Activated naive CD8-positive, alpha-beta T cell treated with anti-CD3 and anti-CD28 coated beads, Interleukin-2, amount 10 ng/mL, durations not matched to agents 7 days and 5 days (primary cell): ENCODE measurements at places on chromosomes 7 and 10. TPM values are rescaled to one million over a fixed set of nuclear protein-coding genes. Genes with fewer than 3 reads are reported as not detected.

DDIT4 gene
- 159 TPM for total RNA-seq

IGF2BP3 gene
- 0.37 TPM for total RNA-seq

SGCE gene
- total RNA-seq: 1.9 TPM

HPSE2 gene
- 0.14 TPM for total RNA-seq

POMZP3 gene
- 12.7 TPM for total RNA-seq

ADARB2 gene
- total RNA-seq: 0.28 TPM

MMD2 gene
- not detected for total RNA-seq

ADAM12 gene
- total RNA-seq: 0.17 TPM

MPP7 gene
- 24.2 TPM for total RNA-seq

UPK3BL2 gene
- total RNA-seq: 20.7 TPM

CLCN1 gene
- 0.08 TPM for total RNA-seq

TPK1 gene
- 21.0 TPM for total RNA-seq

LAMB1 gene
- total RNA-seq: not detected

NACAD gene
- 0.11 TPM for total RNA-seq

ZNF786 gene
- 9.5 TPM for total RNA-seq

ANKRD61 gene
- total RNA-seq: not detected

UPK3B gene
- total RNA-seq: 2.1 TPM

NYAP1 gene
- 0.54 TPM for total RNA-seq

SPDYE2 gene
- 0.28 TPM for total RNA-seq

MMRN2 gene
- not detected for total RNA-seq

PKD2L1 gene
- total RNA-seq: not detected

HMX3 gene
- not detected for total RNA-seq

EEPD1 gene
- 2.0 TPM for total RNA-seq

ASIC3 gene
- 4.7 TPM for total RNA-seq

AS3MT gene
- 1.3 TPM for total RNA-seq

ZNF25 gene
- total RNA-seq: 8.4 TPM

ZNF777 gene
- 14.9 TPM for total RNA-seq

FBXO24 gene
- total RNA-seq: 1.1 TPM

GRB10 gene
- 1.8 TPM for total RNA-seq

PLCE1 gene
- not detected for total RNA-seq

OR2A42 gene
- not detected for total RNA-seq

FAM241B gene
- 11.7 TPM for total RNA-seq

MKX gene
- total RNA-seq: 0.08 TPM

PILRB gene
- 96.4 TPM for total RNA-seq

AMPH gene
- not detected for total RNA-seq

LIPM gene
- not detected for total RNA-seq

IRF5 gene
- total RNA-seq: 8.2 TPM

CHST3 gene
- total RNA-seq: not detected

AGBL3 gene
- 4.5 TPM for total RNA-seq

SAP25 gene
- 57.6 TPM for total RNA-seq

RPEL1 gene
- not detected for total RNA-seq
